ENCODE measurements at places on chromosomes 2 and 18.

GRCh38 chr2:219045937-219046550, 4.7 kb upstream of the CFAP65 start:
- no peak for DNase-seq

DNA sequence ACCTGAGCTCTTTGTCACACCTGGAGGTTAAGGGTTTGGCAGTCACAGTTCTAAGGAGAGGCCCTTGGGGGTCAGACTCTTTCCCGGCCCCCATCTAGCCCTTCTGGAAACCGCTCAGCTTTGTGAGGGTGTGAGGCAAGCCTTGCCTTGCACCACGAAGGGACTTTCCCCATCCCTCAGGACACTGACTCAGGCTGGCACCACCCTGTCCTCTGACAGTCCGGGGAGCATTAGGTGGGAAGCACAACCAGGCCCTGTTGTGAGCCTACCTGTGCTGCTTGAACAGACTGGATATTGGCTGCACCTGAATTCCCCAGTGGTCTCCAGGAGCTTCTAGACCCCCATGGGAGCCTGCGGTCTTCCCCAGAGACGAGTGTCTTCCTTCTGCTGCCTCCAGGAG, 47.0 kb upstream of the GBX2 start:
- DNase-seq, result no peak

DNA sequence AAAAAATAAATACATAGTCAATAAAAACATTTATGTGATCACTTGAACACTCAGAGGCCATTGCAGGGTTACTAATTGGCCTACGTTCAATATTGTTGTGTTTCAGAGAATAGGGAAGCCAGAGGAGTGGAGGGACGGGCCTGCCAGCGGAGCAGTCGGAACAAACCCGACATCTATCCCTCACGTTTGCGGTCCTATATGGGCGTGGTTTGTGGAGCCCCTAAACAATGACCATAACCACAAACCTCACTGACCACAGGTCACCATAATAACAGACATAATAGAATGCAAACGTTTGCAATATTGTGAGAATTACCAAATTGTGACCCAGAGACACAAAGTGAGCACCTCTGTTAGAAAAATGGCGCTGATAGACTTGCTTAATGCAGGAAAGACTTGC, 19.5 kb upstream of the ZNF516 start:
- DNase-seq, result no peak

- DNase-seq, result no peak
Measured at GRCh38 chr2:1173528-1173927, 222.9 kb downstream of the SNTG2 start.

- peak; percentile 53 for DNase-seq
Measured at GRCh38 chr2:105556366-105556765, 157.5 kb upstream of the FHL2 start.

- no peak for DNase-seq
Measured at GRCh38 chr2:239651859-239652258, 251.0 kb upstream of the HDAC4 start.

DNA sequence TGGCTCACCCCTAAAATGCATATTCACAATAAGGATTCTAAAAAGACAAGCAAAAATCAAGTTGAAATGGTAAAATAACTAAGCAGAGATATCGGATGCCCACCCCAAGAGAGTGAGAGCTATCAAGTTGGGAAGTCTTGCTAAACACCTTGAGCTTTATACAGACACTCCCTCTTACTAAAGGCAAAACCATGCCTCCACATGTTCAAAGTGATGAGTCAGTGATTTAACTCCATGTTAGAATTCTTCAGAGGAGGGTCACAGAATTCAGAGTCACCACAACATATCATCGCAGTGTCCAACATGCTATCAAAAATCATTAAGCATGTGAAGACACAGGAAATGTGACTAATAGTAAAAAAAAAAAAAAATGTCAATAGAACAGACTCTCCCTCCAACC, 20.6 kb upstream of the ST8SIA3 start:
- DNase-seq, result no peak

GRCh38 chr2:10824191-10824590, 11.6 kb upstream of the PDIA6 start:
- DNase-seq, result no peak

- no peak for DNase-seq
Measured at GRCh38 chr2:141791521-141791920, 339.3 kb downstream of the LRP1B start.
